ENCODE measurements at places on chromosomes 4 and X.

DNA sequence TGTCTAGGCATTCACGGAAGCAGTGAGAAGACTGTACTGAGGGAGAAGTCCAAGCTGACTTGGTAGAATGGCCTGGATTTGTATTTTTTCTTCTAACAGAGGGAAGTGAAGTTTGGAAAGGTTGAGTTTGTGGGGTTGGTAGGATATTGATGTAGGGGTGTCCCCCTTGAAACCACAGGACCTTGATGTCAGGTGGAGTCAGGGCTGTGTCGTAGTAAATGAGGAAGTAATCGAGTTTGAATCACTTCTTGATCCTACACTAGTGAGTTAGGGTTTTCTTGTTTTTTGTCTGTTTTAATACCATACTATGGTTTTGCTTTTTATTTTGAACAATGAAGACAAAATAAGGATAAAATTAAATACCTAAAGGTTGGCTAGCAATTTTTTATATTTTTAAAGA lies 30.1 kb upstream of the ANAPC4 start:
- DNase-seq, result no peak

- no peak for DNase-seq
Measured at GRCh38 chr4:135050086-135050717, 848.6 kb upstream of the PABPC4L start.

- no peak for DNase-seq
Measured at GRCh38 chr4:176583278-176583677, 209.4 kb downstream of the VEGFC start.

DNA sequence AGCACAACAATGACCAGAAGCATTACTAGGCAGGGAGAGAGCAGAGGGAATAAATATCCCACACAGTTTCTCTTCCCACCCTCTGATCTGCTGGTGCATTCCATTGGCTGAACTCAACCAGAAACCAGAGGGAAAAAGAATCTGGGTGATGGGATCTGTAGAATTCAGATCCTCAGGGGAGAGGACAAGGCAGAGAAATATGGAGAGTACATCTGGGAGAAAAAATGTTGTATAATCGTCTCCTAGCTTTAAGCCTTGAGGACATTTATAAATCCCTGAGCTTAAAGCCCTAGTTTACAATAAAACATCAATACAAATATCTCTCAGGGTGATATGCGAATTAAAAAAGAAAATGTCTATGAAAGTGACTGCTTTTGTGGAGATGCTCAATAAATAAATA lies 368.1 kb upstream of the MAD2L1 start:
- DNase-seq, result no peak

- DNase-seq, result no peak
Measured at GRCh38 chr4:42519803-42520417, 122.6 kb downstream of the SHISA3 start.

- no peak for DNase-seq
Measured at GRCh38 chr4:129179276-129179675, 83.3 kb downstream of the C4orf33 start.

DNA sequence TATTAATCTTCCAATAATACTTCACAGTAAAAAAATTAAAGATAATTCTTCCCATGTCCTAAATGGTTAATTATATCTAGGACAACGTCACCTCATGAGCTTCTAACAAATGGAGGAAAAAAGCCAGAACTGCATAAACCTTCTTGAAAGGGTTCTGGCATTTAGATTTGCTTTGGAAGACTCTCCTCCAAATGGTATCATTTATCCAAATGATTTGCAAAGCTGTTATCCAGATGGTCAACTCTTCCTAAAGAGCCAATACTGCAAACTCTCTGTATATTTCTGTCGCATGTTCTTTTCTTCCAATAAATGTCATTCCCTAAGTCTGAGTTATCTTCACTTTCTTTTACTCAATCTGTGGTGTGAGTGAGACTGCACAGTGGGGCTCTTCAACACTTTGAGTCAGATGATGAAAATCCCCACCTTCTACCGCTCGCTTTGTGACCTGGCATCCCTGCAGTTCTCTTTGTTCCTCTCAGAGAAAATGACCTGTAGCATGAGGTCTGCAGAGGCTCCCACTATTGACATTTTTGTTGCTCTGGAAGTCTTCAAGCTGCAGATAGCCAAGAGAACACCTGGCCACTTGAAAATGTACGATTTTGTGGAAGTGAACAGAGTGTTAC lies 52.9 kb downstream of the TMEM150C start:
- no peak for DNase-seq

GRCh38 chr4:105305019-105305836 lies 158.6 kb downstream of the TET2 start:
- DNase-seq, result no peak

DNA sequence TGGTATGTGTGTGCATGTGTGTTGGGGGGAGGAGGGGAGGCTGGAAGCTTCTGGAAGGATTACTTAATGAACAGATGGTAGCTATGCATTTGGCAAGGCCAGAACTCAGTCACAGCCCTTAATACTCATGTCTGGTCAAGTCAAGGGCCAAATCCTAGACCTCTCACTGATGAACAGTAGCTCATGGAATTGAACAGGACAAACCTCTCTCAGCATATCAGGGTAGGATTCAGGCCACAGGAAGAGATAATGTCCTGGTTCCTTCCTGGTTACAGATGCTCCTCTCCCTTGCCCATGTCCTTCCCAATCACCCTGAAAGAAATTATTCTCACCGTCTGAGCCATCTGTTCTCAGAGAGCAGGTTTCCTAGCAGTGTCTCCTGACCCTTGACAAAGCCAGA lies 165.7 kb downstream of the SOWAHB start:
- DNase-seq, result no peak

DNA sequence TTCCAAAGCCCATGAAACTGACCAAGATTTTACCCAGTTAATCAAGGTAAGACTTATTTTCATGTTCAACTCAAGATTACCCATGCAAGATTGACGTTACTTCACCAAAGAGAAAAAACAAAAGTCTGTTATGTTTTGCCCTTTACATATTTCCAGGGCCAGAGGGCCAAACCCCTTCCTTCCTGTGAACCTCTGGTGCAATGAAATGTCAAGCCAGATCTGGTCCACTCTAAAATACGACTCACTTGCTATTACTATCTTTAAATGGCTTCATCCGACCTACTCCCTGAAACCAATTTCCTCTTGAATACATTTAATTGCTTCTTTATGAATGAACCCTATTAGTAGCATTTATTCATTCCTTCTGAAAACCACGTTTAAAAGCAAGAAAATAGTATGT lies 33.0 kb downstream of the TSPAN5 start:
- DNase-seq, result no peak
